ENCODE measurements at places on chromosomes 11 and 22.

- DNase-seq: no peak
Observed at GRCh38 chr11:65132988-65133700, 1.2 kb downstream of the SYVN1 start.

DNA sequence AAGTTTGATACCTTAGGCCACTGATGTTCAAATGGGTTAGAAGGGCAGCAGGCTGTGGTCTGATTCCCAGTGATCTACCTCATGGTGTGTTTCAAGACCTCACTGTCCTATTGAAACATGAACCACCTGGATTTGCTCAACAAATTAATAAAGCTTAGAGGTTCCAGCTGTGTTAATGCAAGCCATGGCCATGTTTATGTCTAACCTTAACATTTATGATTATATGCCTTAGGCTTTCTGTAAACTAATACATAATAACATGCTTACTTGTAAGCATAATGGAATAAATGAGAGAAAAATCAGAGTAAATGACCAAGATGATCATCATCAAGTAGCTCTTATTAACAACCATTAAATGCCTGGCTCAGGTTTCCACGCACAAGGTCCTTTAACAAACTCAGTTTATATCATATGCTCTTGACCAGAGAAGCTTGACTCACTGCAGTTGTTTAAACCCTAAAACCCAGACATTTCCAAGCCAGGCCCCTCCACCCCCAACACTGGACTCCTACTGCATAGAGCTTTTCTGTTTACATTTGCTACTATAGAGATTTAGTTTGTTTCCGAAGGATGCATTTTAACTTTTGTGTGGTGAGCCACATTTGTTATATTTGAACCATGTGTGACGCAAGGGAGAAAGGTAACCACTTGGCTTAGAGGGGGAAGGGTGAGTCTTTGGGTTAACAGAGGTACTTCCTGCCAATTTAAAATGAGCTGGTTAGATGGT is 43.7 kb downstream of the KREMEN1 start:
- no peak for DNase-seq

DNA sequence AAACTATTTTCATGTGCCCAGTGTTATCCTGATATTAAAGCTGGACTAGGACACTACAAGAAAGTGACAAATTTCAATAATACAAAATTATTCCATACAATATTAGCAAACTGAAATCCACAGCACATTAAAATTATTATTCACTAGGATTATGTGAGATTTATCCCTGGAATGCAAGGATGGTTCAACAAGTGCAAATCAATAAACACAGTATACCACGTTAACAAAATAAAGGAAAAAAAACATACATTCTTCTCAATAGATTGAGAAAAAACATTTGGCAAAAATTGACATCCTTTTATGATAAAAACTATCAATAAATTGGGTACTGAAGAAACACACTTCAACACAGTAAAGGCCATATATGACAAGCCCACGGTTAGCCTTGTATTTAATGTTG is 1758.2 kb upstream of the RAG2 start:
- DNase-seq: no peak

- no peak for DNase-seq
Observed at GRCh38 chr11:126334659-126335462, 20.6 kb upstream of the ST3GAL4 start.

GRCh38 chr11:29208117-29208516 is 808.7 kb downstream of the KCNA4 start:
- DNase-seq: no peak

DNA sequence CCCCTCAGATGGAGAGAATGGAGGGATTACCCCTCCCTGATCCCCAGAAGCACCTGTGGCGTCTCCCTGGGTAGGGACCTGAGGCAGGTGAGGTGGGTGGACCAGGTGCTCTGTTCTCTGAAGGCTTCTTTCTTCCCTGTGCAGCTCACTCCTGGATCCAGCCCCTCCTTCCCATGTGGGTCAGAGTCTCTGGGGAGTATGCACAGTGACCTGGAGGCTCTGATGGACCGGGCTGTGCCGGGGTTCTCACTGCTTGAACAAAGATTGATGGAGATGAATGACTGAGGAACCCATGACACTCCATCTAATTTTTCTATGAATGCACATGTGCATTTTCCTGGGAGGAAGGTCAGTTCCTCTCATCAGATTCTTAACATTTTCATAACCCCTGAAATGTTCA is 78.6 kb upstream of the SHANK2 start:
- DNase-seq: no peak

DNA sequence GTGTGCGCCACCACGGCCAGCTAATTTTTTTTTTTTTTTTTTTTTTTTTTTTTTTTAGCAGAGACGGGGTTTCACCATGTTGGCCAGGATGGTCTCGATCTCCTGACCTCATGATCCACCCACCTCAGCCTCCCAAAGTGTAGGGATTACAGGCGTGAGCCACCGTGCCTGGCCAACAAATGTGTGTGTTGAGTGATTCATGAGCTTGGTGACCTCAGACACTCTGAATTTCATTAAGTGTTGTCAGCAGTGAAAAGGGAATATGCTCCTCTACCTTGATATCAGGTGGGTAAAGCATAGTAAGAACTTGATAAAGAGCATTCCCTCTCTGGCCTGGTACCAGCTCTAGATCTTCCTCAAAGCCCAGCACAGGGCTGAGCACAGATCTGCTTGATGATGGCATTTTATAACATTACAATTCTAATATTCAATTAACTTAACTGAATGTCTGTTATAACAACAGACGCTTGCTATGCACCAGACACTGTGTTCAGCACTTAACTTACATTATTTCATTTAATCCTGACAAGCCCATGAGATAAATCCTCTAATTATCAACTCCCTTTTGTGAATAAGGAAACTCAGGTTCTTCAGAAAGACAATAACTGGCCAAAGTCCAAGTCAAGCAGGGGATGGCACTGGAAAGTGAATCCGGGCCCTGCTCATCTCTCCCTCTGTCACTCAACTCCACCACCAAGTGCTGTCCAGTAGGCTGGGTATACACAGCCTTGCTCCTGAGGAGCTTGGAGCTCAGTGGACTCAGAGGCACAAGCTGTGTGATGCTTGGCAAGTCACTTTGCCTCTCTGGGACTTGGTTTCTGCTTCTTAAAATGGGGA is 13.0 kb downstream of the TBC1D10A start:
- no peak for DNase-seq

GRCh38 chr22:50001388-50002231 is 11.0 kb downstream of the IL17REL start:
- no peak for DNase-seq

GRCh38 chr11:3878258-3878584 is 22.8 kb downstream of the STIM1 start:
- no peak for DNase-seq

DNA sequence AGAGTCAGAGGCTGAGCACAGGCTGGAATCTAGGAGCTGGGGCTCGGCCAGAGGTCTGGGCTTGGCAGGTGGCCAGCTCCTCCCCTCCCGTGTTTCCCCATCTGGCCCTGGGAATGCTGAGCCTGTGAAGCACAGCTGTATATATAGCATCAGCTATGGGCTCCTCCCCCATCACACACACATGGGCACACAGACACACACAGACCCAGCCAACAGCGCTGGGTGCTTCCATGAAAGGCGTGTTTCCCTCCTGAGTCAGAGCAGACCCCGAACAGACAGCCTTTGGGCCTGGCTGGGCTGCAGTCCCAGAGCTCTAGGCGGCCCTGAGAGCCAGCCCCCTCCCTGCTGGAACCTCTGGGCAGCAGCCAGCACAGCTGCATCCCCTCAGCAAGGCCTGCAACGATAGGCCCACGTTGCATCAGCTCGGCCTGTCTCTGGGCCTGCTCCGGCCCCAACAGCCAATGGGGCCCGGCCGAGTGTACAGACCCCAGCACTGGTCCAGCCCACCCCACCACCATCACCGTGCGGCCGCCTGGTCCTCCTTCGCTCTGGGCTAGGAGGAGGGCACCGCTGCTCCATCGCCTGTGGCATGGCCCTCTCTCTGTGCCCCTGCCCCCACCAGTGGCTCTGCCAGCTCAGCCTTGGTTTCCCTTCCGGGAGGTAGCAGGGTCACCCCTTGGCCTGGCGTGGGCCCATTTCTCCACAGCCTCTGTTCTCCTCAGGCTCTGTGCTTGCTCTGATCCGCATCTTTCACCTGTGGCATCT is 7.6 kb upstream of the SERPINH1 start:
- no peak for DNase-seq

DNA sequence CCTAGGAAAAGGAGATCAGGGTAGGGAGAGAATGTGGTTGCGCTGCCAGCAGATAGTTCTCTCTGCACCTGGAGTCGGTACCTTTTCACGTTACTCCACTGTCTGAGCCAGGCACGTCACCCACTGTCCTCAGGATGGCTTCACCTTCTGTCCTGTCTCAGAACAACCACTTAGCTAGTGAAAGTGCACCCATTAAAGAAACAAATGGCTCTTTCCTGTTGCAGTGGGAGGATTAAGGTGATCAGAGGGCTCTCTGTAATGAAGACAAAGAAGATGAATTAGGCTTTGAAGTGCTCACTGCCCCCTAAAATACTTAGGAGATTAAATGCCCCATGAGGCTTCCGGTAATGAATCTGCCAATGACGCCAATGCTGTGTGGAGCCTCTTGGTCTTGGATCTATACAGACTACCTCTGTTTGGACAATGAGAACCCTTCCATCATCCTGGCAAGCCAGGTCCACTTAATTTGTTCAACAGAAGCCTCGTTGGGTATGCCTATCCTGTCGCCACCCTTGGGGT is 113.7 kb downstream of the INSC start:
- no peak for DNase-seq

- DNase-seq: no peak
Observed at GRCh38 chr11:67581469-67581868, 2.1 kb upstream of the GSTP1 start.

- no peak for DNase-seq
Observed at GRCh38 chr22:41801886-41802285, 1.4 kb downstream of the CCDC134 start.

DNA sequence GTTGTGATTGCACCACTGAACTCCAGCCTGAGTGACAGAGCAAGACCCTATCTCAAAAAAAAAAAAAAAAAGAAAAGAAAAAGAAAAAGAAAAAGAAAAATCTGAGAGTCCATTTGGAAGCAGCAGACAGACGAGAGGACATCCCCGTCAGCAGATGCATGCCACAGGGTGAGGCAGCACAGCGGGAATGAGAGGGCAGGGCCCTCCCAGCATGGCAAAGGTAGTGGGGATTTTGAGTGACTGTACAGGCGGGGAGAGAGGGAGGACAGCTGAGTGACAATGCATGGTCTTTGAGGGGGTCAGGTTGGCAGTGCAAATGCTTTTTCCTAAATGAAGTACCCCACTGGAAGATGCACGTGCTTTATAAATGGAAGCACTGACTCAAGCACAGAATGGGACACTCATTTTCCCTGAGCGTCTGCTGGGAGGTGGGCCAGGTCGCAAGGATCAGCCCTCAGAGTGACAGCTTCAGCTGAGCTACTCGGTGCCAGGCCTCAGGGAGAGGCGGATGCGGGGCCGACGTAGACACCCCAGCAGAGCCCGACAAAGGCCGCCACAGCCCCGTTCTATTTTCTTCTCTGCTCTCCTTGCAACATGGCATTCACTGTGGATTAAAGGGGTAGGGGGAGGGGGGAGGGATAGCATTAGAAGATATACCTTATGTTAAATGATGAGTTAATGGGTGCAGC is 113.5 kb downstream of the SHANK2 start:
- DNase-seq: no peak

DNA sequence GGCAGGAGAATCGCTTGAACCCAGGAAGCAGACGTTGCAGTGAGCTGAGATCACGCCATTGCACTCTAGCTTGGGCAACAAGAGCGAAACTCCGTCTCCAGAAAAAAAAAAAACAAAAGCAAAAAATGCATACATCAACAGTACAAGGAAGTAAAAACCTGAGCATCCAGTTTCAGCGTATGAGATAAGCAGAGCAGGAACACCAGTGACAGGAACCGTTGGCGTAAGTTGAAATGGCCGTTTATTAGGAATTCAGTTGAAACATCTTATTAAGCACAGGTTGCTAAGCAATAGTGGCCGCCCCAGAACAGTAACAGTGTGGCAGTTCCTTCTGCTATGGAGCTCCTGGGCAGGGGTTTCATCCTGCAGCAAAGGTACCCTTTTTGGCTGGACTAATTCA is 4.0 kb upstream of the L3MBTL2 start:
- DNase-seq: no peak

- DNase-seq: no peak
Observed at GRCh38 chr11:95505927-95506426, 275.0 kb upstream of the SESN3 start.

GRCh38 chr22:33920197-33920540 is at the start of gene LARGE1:
Gene LARGE1, minus strand, starts transcription at chr22:33920476.
- DNase-seq: no peak

DNA sequence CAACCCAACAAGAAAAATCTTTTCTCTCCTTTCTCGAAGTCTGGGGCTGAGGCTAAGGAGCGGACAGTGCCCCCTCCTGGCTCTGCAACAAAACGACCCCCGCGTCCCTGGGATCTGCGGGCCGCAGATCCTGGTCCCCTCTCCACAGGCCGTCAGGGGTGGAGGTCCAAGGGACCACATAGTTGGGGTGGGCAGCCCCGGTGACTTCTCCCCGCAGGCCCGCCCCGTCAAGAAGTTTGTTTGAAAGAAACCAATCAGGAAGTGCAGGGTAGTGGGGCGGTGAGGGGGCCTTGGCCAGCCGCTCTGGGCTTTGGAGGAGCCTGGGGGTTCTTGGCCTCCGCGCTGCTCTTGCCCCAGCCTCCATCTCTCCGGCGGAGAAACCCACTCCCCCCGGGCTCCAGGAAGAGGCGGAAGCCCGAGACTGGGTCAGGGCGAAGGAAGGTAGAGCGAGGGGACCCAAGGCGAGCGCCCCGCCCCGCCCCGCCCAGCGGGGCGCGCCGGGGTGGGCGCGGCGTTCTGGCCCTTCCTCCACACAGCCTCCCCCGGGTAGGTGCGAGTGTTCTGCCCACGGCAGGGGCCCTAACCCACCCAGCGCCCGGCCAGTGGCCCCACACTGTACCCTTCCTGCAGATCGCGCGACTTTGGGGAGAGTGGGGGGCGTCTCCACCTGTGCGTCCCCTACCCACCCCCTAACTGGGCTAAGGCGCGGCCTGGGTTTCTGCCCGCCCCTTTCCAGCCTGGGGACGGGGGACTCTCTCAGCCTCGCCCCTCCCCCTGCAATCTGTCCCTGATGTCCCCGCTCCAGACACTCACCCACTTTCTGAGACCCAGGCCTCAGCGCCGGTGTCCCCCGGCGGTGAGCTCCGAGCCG is 1.3 kb downstream of the TP53I11 start:
- no peak for DNase-seq

- no peak for DNase-seq
Observed at GRCh38 chr11:118961189-118961588, 5.1 kb downstream of the UPK2 start.

GRCh38 chr11:47468598-47469214 is 19.8 kb upstream of the RAPSN start:
- DNase-seq: no peak

GRCh38 chr11:45913514-45913913 is 4.2 kb downstream of the PEX16 start:
- no peak for DNase-seq

- DNase-seq: no peak
Observed at GRCh38 chr11:57100638-57101331, 81.0 kb upstream of the LRRC55 start.

All from effector memory CD4-positive, alpha-beta T cell (primary cell).